ENCODE measurements at places on chromosomes 6 and 20.

DNA sequence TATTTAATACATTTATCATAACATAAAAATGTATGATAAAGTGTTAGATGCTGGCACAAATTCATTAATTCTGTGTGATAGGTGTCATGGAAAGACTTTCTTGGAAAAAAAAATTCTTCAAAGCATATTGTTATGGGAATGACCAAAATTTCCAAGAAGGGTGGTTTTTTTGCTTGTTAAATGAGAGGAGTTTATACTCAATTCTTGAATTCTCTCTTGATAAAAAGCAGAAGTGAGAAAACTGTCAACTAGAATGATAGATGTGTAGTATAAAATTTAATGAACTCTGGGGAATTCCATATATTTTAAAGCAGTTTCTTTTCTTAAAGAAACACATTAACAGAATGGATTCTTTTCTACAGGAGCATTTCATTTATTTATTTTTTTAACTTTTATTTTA is 62.0 kb upstream of the SNAP91 start:
- no peak for DNase-seq

GRCh38 chr6:137264311-137265075 is 45.3 kb upstream of the IFNGR1 start:
- DNase-seq = no peak

DNA sequence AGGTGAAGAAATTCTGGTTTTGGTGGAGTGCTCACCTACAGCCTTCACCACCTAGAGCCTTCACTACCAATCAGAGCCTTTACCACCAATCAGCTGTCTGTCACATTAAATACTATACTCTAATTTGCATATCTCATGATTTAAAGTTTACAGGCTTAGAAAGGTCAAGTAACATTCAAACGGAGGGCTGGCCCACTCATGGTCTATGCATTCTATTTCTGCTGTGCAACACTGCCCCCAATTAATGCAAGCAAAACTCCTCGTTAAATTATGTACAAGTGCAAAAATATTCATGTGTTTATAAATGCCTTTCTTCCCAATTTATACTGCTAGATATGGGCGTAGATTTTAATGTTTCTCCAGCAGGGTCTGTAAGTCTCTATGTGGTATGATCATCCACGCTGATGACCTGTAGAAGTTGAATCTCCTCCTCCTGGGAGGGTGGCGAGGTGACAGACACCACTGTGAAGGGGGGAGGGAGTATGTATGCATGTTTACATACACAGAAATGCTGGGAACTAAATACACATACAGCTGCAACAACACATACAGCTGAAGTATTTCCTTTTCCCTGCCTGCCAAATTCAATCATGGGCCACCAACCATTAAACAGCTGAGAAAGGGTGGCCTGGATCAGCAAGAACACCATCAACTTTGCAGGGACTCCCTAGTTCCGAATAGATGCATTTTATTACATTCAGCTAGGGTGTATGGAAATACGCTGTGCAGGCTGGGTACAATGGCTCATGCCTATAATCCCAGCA is 13.1 kb downstream of the RRAGD start:
- DNase-seq = no peak

DNA sequence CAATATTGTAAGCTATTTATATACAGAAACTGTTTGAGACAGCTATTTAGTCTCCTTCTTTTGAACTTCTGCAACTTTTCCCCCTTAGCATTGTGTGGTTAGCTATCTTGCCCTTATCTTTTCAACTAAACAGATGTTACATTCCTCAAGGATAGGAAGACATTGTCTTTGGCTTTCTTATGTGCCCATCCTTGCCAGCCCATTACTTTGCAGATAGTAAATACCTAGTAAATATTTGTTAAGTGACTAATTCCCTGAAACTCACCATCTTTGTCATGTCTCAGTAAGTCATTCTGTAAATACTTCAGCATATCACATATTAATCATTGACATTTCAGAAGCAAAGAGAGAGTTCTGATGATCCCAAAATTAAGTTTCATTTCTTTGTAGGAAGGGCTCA is 69.1 kb upstream of the FLRT3 start:
- DNase-seq = no peak

DNA sequence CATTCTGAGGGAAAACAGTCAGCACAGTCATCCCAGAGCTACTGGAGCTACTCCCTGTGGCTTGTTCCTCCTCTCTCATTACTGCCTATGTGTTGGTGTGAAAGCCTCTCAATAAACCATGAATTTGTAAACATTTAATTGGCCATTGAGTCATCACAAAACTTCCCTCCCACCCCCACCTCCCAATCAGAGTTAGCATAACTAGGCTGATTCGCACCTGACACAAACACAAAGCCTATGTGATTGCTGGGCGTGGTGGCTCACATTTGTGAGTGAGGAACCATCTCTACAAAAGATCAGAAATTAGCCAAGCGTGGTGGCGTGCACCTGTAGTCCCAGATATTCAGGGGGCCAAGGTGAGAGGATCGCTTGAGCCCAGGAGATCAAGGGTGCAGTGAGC is 17.1 kb upstream of the SNTA1 start:
- no peak for DNase-seq

DNA sequence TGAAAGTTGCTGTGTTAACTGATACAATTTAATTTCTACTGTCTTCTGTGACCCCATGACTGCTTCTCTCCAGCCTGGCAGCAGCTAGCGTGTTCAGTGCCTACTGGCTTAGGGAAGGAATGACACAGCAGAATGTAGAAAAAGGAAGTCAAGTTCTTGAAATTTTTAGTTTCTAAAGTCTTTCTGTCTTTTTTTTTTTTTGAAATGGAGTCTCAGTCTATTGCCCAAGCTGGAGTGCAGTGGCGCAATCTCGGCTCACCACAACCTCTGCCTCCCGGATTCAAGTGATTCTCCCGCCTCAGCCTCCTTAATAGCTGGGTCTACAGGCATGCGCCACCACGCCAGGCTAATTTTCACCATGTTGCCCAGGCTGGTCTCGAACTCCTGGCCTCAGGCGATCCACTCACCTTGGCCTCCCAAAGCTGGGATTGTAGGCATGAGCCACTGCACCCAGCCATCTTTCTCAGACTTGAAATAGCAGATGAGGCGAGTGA is 39.3 kb downstream of the PCNA start:
- no peak for DNase-seq

DNA sequence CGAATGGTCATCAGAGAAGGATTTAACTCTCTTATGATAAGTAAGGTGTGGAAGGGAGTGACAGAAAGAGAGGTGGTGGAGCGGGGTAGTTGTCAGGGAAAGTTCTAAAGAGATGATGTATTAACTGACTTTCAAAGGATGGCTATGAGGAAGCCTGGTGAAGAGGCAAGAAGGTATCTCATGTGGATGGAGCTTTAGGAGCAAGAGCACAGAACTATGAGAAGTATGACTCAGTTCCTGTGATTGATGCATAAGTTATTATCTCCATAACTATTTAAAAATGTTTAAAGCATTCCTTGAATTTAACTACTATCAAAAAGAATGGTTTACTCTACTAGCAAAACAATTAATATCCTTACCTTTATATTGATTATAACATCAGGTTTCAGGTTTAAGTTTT is 28.8 kb downstream of the AK9 start:
- DNase-seq = no peak

- no peak for DNase-seq
Observed at GRCh38 chr6:34595332-34596184, 39.4 kb upstream of the SPDEF start.

GRCh38 chr20:10309326-10309725 is 90.7 kb downstream of the SNAP25 start:
- no peak for DNase-seq

DNA sequence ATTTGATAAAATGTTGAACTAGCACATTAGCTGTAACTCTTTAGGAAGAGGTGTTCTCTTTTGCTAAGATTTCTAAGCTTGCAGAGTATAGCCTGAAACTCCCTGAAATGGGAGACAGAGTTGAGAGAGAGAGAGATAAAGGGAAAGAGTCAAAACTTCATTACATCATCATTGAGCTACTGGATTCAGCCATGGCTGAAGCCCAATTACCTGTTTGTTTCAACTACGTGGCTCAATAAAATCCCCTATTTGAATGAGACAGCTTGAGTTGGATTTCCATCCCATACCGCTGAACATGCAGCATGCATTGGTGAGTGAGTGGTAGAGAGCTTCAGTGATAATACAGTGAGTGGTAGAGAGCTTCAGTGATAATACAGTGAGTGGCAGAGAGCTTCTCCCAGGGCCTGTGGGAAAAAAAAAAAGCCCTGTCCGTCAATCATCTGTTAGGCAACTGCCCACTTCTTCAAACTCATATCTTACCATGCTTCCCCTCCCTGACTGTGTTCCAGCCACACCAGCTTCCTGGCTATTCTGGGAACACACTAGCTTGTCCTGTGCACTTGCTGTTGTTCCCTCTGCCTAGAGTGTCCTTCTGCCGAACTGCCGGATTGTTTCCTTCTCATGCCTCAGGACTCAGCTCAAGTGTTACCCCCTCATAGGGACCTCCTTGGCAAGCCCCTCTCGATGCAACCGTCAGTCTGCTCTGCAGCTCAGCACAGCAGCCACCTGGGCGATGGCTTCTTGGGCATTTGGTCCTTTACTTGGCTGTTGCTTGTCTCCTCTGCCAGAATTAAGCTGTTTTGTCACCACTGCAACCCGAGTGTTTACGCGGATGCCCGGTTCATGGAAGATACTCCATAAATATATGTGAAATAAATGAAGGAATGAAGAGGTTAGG is 91.3 kb upstream of the EYA2 start:
- no peak for DNase-seq

- no peak for DNase-seq
Observed at GRCh38 chr6:111552241-111552744, 53.4 kb downstream of the TRAF3IP2 start.

GRCh38 chr6:154197196-154197860 is 158.3 kb downstream of the OPRM1 start:
- no peak for DNase-seq

DNA sequence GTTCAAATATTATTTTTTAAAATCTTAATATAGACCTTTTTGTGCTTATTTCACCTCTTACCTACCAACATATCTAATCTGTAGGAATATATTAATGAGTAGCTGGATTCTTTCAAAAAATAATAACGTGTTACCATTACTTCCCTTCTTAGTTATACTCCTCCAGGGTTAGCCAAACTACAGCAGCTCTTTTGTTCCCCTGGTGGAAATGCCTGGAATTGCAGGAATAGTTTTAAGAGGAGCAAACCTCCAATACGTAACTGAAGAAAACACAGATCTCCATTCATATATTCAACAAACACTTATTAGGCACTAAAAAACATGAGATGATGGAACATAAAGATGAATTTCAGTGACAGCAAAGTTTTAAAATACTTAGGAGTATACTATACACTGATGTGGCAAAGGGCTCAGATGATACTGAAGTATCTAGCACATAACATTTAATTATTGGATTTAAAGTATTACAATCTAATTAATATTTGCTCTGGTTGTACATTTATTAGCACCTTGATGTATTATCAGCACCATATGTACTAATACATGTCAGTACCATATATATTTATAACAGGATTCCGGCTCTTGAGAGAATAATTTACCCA is 78.3 kb downstream of the TBX18 start:
- no peak for DNase-seq

DNA sequence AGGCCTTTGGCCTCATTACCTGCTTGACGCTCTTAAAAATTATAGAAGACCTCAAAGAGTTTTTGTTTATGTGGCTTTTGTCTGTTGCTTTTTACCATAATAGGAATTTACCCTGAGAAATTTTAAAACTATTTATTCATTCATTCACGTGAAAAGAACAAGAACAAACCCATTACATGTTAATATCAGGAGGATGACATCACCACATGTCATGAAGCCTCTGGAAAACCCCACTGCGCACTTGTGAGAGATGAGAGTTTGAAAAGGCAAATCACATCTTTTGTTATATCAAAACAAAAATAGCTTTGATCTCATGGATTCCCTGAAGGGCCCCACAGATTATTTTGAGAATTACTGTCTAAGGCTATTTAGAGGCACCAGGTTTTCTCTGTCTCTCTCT is 61.3 kb upstream of the EYA2 start:
- DNase-seq = no peak

GRCh38 chr6:51466427-51466826 is 621.0 kb downstream of the PKHD1 start:
- no peak for DNase-seq

GRCh38 chr20:56200456-56200855 is 48.1 kb upstream of the MC3R start:
- DNase-seq = no peak

- DNase-seq = no peak
Observed at GRCh38 chr6:157172231-157172701, 151.1 kb downstream of the TMEM242 start.

GRCh38 chr6:85771455-85771854 is 128.8 kb upstream of the SYNCRIP start:
- no peak for DNase-seq

DNA sequence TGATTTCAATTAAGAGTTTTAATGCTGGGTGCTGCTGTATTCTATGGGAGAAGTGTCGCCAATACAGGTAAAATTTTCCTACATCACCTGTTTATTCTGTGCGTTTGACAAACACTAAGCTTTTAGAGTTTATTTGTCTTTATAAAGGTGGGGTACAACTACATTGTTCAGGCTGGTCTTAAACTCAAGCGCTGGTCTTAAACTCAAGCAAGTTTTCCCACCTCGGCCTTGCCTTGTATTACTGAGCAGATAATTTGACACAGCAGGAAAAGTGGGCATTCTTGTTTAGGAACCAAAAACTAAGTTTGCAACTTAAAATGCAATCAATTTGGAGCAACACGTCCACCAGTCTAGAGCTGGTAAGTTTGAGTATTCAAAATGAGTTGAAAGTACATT is 112.9 kb upstream of the BTN3A2 start:
- no peak for DNase-seq

GRCh38 chr20:41895241-41896032 is 277.3 kb upstream of the CHD6 start:
- no peak for DNase-seq

GRCh38 chr6:27726619-27727023 is 185.6 kb downstream of the OR2B2 start:
- no peak for DNase-seq

DNA sequence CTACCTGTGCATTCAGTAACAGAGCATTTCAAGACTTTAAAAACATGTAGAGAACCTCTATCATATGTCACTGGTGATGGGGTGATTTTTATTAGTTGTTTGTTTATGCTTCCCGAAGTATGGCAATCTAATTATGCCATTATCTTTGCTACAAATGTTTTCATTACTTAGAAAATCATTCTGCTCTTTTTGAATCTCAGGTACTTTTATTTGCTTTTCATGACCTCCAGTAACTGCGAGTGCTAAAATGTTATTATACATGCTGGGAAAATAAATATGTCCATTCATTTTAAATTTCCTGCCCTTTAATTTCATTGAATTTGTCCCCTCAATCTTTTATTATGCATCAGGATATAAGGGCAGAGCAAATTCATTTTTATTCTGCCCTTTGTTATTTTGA is 515.7 kb downstream of the NKAIN2 start:
- DNase-seq = no peak

All from stimulated activated CD8-positive, alpha-beta memory T cell treated with anti-CD3 and anti-CD28 coated beads, Interleukin-4, amount 100 ng/mL, for 1 hour (primary cell).